CD4-positive, alpha-beta T cell (primary cell): ENCODE measurements at places on chromosomes 11 and 22.

GRCh38 chr22:39153220-39153717, 789 bp upstream of the CBX7 start:
- H3K4me3 ChIP-seq, result peak overlapping the region; percentile 90
- H3K27ac ChIP-seq, result peak overlapping the region; percentile 83
- no peak for DNase-seq
- H3K4me1 ChIP-seq, result peaks cover 48% of the 10 kb centered on the region
- H3K36me3 ChIP-seq, result peaks cover 19% of the 10 kb centered on the region

GRCh38 chr11:316891-317301, 3.1 kb downstream of the IFITM1 start:
- H3K27ac ChIP-seq, result peak overlapping the region; percentile 93
- H3K27me3 ChIP-seq, result no peaks in the 10 kb centered on the region
- peaks cover 62% of the 10 kb centered on the region for H3K4me1 ChIP-seq
- peaks cover 15% of the 10 kb centered on the region for H3K36me3 ChIP-seq

DNA sequence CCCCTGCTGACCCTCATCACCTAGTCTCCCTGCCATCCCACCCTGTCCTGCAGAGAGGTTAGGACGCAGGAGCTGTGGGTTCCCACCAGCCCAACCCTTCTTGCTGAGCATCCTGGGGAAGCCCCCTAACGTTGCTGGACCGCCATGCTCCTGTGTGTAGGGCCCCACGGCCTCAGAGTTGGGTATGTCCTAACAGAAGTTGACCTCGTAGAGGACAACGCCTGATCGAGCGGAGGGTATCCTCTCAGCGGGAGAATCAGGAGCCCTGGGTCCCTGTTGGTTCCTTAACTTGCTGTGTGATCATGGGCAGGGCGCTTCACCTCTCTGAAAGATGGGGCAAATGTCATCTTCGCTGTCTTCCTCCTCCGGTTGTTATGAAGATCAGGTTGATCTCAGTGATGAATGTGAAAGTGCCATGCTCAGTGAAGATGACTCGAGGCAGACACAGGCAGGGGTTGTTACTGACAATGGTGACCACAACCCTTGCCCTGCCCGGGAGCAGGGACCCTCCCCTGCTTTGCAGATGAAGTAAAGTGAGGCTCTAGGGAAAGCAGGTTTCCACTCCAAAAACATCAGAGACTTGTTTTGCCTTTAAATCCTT, 19.3 kb upstream of the CD5 start:
- DNase-seq, result no peak
- H3K27ac ChIP-seq, result peak overlapping the region; percentile 94
- peaks cover 61% of the 10 kb centered on the region for H3K4me1 ChIP-seq
- no peaks in the 10 kb centered on the region for H3K27me3 ChIP-seq
- H3K36me3 ChIP-seq, result no peaks in the 10 kb centered on the region

GRCh38 chr11:126360049-126360446, 4.6 kb downstream of the ST3GAL4 start:
- H3K4me1 ChIP-seq, result peaks cover 15% of the 10 kb centered on the region
- DNase-seq, result no peak
- no peak overlapping the region for H3K27ac ChIP-seq
- no peaks in the 10 kb centered on the region for H3K27me3 ChIP-seq
- H3K36me3 ChIP-seq, result no peaks in the 10 kb centered on the region

DNA sequence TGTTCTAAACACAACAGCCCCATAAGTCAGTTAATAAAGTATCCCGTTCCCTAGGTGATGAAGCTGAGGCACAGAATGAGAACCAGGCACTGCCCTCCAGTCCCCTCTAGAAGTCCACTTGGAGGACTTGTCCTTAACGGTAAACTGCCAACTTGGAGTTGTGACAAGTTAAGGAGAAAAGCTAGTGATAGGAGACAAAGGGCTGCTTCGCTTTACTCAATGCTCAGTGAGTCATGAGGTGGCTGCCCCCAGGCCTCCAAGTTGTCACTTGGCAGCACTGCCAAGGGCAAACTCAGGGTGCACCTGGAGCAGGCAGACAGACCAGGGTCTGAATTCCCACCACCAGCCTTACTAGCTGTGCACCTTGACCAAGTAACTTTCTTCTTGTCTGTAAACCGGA, 13.5 kb downstream of the SLC43A1 start:
- H3K27me3 ChIP-seq, result no peaks in the 10 kb centered on the region
- H3K4me3 ChIP-seq, result no peak overlapping the region
- DNase-seq, result no peak

- H3K27ac ChIP-seq, result no peak overlapping the region
- no peak for DNase-seq
- no peaks in the 10 kb centered on the region for H3K4me1 ChIP-seq
- H3K4me3 ChIP-seq, result no peak overlapping the region
- no peaks in the 10 kb centered on the region for H3K27me3 ChIP-seq
Measured at GRCh38 chr11:114610550-114610949, 15.0 kb upstream of the NXPE4 start.

GRCh38 chr11:117535201-117535849, 207.7 kb downstream of the CEP164 start:
- H3K27me3 ChIP-seq, result no peaks in the 10 kb centered on the region
- no peaks in the 10 kb centered on the region for H3K36me3 ChIP-seq
- H3K4me1 ChIP-seq, result no peaks in the 10 kb centered on the region
- H3K27ac ChIP-seq, result no peak overlapping the region
- H3K4me3 ChIP-seq, result no peak overlapping the region

DNA sequence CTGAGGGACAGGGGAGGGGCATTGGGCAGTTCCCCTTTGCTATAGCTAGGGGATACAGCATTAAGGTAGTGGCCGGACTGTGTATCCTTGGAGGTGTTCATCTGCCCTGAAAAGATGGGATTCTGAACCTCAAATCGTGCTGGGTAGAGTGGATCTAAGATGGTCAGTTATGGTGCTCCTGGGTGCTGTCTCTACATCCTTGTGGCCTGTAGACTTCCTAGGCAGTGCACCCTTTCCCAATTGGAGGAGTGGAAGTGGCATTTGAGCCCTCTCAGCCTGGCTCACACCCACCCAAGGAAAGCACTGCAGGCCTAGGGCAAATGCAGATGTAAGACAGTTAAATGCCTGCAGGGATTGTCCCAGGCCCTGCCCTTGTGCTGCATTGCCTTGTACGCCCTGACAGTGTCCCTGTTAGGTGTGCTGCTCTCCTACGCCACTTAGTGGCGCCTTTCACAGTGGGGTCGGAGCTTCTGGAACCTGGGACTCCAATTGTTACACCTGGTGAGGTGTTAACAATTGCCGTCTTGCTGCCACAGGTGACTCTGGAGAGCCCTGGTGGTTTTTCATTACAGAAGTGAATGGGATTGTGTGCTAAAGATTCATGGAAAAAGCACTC, 35.0 kb downstream of the PPFIBP2 start:
- DNase-seq, result no peak
- H3K27ac ChIP-seq, result no peak overlapping the region
- no peaks in the 10 kb centered on the region for H3K36me3 ChIP-seq
- no peaks in the 10 kb centered on the region for H3K4me1 ChIP-seq

- DNase-seq, result no peak
- no peak overlapping the region for H3K27ac ChIP-seq
- no peaks in the 10 kb centered on the region for H3K4me1 ChIP-seq
- H3K36me3 ChIP-seq, result peaks cover 87% of the 10 kb centered on the region
Measured at GRCh38 chr22:26462641-26463040, 20.9 kb downstream of the HPS4 start.

DNA sequence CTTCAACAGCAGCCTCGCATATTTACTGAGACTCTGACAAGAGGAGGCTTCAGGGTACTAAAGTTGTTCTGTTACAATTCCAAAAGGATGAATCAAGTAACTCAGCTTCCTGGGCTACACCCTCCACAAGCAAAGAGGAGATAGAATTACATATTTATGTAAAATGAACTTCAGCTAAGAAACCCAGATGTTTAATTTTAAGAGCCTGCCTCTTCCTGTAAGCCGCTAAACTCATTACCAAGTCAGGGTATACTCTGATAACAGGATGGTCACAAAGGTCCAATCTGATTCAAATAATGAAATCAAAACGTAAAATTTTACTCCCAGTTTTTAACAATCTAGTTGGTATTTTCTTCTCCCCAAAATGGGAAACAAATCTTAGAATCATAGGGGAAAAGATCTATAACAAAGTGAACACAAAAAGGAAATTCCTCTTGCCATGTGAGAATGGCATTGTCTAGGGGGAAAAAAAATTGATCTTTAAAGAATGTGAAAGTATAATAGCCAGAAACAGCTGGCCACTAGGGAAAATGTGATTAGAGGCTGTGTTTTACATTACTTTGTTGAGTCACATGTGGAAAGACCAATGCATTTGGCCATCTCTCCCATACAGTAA, 30.9 kb downstream of the CHEK2 start:
- H3K27me3 ChIP-seq, result no peaks in the 10 kb centered on the region
- H3K36me3 ChIP-seq, result no peaks in the 10 kb centered on the region
- H3K27ac ChIP-seq, result no peak overlapping the region
- H3K4me3 ChIP-seq, result no peak overlapping the region
- H3K4me1 ChIP-seq, result no peaks in the 10 kb centered on the region

DNA sequence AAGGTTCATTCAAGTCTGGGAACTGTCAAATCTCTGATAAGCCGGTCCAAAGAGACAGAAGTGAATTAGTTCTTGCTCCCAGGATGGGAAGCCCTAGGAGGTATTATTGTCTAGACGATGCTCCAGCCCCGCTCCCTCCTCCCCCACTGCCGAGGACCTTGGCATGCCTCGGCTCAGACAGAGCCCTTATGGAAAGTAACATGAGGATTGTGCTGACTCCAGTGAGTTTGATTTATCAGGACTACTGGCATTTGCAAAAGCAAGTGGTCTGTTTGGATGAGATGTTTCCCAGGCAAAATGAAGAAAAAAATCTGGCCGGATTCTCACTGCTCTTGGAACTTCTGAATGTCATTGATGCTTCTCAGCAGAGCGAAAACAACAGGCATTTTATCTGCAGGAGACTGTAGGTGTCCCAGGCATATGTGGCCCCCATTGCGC, 341.0 kb downstream of the ETS1 start:
- H3K4me1 ChIP-seq, result no peaks in the 10 kb centered on the region
- no peaks in the 10 kb centered on the region for H3K27me3 ChIP-seq
- DNase-seq, result no peak
- H3K27ac ChIP-seq, result no peak overlapping the region
- H3K36me3 ChIP-seq, result no peaks in the 10 kb centered on the region

DNA sequence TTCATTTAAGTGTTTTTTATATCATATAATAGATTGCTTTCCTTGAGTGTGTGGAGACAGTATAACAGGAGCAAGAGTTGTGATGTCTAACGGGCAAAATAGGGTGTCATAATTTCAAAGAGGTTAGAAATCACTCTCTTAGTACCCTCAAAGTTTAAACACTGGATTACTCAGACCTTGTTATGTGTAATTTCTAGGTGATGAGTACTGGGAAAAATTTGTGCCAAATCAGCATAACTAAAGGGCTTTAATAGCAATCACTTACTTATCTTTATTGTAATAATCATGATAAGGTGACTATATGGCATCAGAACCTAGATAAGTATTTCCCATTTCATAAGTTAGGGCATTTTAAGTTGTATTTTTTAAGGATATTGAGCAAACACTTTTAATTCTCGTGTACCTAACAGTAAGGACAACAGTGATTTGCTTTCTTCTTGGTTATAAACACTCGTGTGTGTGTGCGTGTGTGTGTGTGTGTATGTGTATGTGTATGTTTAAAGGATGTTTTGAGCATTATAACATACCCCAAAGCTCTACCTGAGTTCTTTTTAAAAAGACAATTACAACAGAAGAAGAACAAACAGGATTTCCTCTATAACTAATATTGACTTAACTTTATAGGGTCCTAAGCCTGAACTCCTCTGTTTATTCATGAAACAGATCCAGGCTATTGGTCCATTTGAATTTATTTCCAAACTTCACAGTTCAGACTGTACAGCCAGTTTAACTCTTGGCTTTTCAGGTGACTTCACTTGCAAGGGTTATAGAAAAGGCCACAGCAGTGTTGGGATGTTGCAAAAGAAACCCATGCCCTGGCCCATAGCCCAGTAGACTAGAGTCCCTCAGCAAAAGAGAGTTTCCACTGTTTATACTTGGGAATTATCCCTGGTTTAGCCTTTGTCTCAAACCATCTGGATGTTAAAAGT, 23.7 kb upstream of the PDE3B start:
- no peak for DNase-seq
- H3K4me1 ChIP-seq, result peaks cover 2% of the 10 kb centered on the region
- no peaks in the 10 kb centered on the region for H3K27me3 ChIP-seq
- H3K36me3 ChIP-seq, result no peaks in the 10 kb centered on the region
- H3K4me3 ChIP-seq, result no peak overlapping the region

DNA sequence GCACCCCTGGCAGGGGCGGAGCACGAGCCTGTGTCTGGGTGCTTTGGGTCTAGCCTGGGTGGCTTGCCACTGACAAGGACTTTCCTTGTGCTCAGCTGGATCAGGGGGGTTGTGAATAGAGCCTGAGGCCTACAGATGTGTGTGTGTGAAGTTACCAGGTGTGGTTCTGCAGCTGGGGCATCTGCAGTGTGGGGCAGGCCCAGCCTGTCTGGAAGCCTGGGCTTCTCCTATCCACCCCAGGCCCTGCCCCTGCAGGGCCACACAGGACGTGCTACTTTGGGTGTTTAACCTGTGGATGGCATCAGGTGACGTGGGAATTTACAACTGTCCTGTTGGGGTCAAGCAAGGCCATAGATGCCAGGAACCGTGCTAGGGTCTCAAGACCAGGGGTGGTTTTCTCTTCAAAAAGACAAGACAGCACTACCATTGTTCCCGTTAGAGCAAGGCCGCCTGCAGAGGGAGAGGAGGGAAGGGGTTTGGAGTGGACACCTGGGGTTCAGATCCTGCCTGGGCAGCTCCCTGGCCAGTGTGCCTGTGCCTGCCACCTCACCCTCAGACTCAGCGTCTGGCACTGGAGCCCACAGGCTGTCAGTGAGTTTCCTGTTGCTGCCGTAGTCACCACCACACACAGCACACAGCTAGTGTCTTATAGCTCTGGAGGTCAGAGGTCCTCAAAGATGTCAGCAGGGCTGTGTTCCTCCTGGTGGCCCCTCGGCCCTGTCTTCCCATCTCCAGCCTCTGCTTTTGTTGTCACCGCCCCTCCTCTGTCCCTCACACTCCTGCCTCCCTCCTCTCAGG, 31.6 kb downstream of the CTTN start:
- no peaks in the 10 kb centered on the region for H3K27me3 ChIP-seq
- no peak overlapping the region for H3K4me3 ChIP-seq
- no peak overlapping the region for H3K27ac ChIP-seq
- H3K4me1 ChIP-seq, result no peaks in the 10 kb centered on the region
- no peaks in the 10 kb centered on the region for H3K36me3 ChIP-seq

DNA sequence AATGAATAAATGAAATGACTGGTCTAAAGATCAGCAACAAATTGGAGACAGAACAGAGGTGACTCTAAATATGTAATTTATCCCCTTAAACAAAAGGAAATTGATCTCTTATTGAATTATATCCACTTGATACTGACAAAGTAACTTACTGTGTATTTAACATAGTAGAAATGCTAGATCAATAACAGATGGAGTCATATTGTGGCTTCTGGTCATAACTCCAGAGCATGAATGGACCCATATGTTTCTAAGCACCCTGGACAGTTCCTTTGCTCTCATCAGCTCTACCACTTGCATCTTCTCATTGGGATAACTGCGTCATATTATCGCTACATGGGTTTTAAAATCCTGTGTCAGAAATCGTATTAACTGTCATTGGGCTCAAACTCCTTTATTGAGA, 222.3 kb downstream of the ETS1 start:
- peaks cover 7% of the 10 kb centered on the region for H3K4me1 ChIP-seq
- no peak overlapping the region for H3K4me3 ChIP-seq
- DNase-seq, result no peak
- no peaks in the 10 kb centered on the region for H3K36me3 ChIP-seq
- H3K27me3 ChIP-seq, result no peaks in the 10 kb centered on the region
